A549 treated with Mapracorat at 1 μM for 4 hours (cell line): ENCODE measurements at places on chromosomes 1 and 21. TPM values are rescaled to one million over a fixed set of nuclear protein-coding genes. Genes with fewer than 3 reads are reported as not detected.

The PLA2G2D gene
- total RNA-seq, result not detected in 5 replicates

The RXFP4 gene
- total RNA-seq, result not detected in 5 replicates

The OR14K1 gene
- not detected in 5 replicates for total RNA-seq

The PRDM2 gene
- 7.4 to 10.0 TPM (median 8.9 TPM) in 5 replicates for total RNA-seq

The SLAMF9 gene
- total RNA-seq, result 0.12 to 0.94 TPM (median 0.49 TPM) in 5 replicates

The S100A7A gene
- total RNA-seq, result not detected in 5 replicates

The LAX1 gene
- not detected in 5 replicates for total RNA-seq

The S1PR1 gene
- total RNA-seq, result 0.06 to 0.16 TPM (median 0.08 TPM) in 5 replicates

The RUNX3 gene
- 4.2 to 6.5 TPM (median 5.7 TPM) in 5 replicates for total RNA-seq

The CFAP141 gene
- total RNA-seq, result not detected in 5 replicates

The FMO4 gene
- 0.22 to 1.1 TPM (median 0.31 TPM) in 5 replicates for total RNA-seq

The ZC3H12A gene
- total RNA-seq, result 32.3 to 49.6 TPM (median 40.7 TPM) in 5 replicates

The GBP2 gene
- 0.63 to 1.1 TPM (median 0.81 TPM) in 5 replicates for total RNA-seq

The FCRL3 gene
- not detected in 5 replicates for total RNA-seq

The FH gene
- total RNA-seq, result 85.5 to 91.6 TPM (median 88.3 TPM) in 5 replicates

The DLGAP3 gene
- total RNA-seq, result 0.08 to 0.35 TPM (median 0.22 TPM) in 5 replicates

The ESPN gene
- 0.55 to 1.0 TPM (median 0.68 TPM) in 5 replicates for total RNA-seq

The LACTBL1 gene
- not detected in 5 replicates for total RNA-seq

The PTPN7 gene
- total RNA-seq, result not detected in 5 replicates

The DENND2C gene
- total RNA-seq, result 0.36 to 0.59 TPM (median 0.45 TPM) in 5 replicates

The KCNC4 gene
- total RNA-seq, result 2.2 to 4.1 TPM (median 3.7 TPM) in 5 replicates

The AMIGO1 gene
- total RNA-seq, result 1.0 to 1.4 TPM (median 1.3 TPM) in 5 replicates

The SPRR2B gene
- not detected in 5 replicates for total RNA-seq

The KRTAP12-2 gene
- not detected in 5 replicates for total RNA-seq

The MNDA gene
- total RNA-seq, result not detected in 5 replicates

The OLFML2B gene
- total RNA-seq, result 0.45 to 0.87 TPM (median 0.61 TPM) in 5 replicates

The TRAF3IP3 gene
- total RNA-seq, result not detected in 5 replicates

The NHLH1 gene
- total RNA-seq, result 0.38 to 0.74 TPM (median 0.39 TPM) in 5 replicates

The FMO5 gene
- 0.10 to 0.45 TPM (median 0.20 TPM) in 5 replicates for total RNA-seq

The AZIN2 gene
- 0.66 to 1.1 TPM (median 0.72 TPM) in 5 replicates for total RNA-seq

The CCDC181 gene
- total RNA-seq, result 0.08 to 0.25 TPM (median 0.14 TPM) in 3 of 5 replicates, not detected in the others
